ENCODE measurements at places on chromosomes 1 and 21.

DNA sequence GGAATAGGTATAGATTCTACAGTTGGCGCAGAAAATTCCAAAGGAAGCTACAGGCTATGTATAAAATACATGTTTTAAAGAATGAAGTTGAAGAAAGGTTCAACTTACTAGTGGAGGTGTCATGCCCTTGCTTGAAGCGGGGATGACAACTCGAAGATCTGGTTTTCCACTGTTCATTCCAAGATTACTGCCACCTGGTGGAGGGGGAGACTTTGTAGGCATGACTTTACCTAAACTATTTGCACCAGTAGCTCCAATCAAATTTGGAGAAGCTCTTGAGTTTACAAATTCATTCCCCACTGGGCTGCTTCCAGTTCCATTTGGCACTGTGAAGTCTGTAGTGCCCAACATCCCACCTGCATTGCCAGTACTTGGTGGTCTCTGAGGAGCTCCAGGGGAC, 81.7 kb downstream of the AXDND1 start:
- DNase-seq = no peak

DNA sequence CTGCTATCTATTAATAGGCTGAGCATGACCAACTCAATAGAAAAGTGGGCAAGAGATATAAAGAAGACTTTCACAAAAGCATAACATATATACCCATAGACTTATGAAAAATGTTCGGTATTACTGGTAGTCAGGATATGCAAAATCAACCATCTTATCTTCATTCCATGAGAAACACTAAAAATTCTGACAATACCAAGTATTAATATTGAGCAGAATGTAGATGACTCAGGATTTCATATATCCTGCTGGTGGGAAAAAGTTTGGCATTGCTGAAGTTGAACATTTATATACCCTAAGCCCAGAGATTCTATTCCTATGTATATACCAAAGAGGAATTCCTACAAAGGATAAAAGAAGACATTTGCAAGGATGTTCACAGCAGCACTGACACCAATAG, 138.3 kb downstream of the CLEC20A start:
- DNase-seq = no peak

- no peak for DNase-seq
Measured at GRCh38 chr1:98870959-98871903, 133.4 kb downstream of the PLPPR5 start.

DNA sequence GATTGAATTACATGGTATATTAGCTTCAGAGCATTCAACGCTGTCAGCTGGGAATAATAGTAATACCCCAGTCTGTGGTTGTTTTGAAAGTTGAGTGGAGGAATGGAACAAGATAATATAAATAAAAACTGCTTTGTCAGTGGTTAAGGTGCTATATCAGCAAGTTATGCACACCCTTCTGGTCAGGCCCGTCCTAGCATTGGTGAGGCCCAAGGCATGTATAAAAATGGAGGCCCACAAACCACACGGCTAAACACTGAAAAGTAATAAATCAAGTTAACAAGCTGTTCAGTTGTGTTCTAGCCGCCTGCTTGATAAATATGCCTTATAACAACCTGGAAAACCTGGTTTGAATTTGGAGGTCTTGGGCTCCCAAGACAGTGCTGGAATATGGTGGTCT, 77.4 kb downstream of the PSMG1 start:
- DNase-seq = no peak

DNA sequence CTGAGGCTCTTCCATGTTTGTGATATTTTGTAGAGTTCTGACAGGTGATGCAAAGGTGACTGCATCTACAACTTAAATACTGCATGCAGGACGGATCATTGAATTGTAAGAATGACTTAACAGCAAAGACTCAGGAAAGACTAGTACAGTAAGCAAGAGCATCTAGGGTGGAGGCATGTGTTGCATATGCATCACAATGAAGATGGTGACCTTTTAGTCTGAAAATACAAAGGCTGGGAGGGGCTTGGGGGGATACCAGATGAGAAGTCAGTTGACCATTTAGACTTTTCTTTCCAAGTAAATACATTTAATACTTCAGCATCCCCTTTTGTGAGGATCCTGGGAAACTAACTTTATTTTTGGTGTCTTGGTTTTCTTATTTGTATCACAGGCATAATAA, 145.5 kb downstream of the NUF2 start:
- no peak for DNase-seq

DNA sequence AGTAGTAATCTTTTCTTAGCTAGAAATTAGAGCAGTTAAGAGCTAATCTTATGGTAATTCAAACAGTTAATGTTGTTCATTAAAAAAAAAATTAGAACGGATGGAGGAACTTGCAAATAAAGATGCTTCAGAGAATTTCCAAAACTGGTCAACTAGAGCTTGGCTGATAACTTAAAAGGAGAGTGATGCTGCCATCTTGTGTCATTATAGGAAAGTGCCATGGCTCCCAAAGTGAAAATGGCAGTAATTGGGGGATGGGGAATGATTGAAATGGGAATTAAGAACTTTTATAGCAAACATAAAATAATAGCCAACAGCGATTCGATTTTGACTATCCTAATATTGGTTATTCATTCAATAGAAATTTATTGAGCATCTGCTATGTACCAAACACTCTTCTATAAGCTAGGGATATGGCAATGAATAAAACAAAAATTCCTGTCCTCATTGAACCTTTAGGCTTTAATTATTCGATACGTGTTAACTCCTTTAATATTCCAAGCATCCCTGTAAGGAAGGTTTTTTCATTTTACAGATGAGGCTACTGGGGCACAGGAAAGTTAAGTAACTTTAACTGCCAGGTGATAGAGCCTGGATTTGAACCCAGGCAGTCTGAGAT, 5.7 kb upstream of the PLPP3 start:
- DNase-seq = no peak
